ENCODE measurements at places on chromosomes 12 and 14.

DNA sequence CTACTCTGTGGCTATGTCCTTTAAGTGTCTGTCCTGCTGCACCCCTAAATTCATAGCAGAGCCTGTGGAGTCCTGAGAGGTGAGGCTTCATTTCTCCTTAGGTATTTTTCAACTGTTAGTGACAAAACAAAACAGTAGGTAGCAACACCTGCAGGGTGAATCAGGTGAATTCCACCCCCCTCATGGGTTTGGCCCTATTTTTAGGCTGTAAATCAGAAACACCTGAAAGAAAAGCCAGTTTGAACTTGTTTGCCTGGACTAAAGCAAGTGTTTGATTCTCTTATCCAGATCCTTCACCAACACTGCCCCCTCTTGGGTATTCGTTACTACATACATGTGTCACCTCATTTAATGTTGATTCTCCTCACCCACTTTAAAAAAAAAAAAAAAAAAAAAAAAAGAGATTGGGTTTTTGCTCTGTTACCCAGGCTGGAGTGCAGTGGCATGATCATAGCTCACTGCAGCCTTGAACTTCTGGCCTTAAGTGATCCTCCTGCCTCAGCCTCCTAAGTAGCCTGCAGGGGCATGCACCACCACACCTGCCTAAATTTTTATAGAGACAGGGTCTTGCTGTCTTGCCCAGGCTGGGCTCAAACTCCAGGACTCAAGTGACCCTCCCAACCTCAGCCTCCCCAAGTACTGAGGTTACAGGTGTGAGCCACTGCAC is 10.3 kb downstream of the TBPL2 start:
- DNase-seq = no peak

GRCh38 chr12:27870939-27871338 is 90.9 kb upstream of the MANSC4 start:
- no peak for DNase-seq

DNA sequence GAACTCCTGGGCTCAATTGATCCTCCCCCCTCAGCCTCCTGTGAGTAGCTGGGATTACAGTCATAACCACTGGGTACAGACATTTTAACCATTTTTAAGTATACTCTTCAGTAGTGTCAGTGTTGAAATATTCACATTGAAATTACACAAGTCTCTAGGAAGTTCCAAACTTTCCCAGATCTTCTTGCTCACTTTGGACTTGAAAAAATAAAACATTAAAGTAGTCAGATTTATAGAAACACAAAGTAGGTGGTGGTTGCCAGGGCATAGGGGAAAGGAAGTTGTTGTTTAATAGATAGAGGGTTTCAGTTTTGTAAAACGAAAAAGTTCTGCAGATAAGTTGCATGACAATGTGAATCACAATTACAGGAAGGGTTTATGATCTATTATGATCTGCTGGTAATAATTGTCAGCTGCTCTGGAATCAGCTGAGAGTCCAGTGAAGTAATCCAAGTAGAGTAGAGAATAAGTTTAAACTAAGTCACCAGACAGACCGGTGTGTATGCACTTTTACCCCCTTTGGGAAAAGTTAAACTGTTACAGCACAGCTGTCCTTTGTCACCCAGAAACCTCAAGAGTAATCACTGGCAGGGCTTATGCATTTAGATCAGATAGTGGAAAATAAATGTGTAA is 27.4 kb downstream of the PCNX1 start:
- no peak for DNase-seq

DNA sequence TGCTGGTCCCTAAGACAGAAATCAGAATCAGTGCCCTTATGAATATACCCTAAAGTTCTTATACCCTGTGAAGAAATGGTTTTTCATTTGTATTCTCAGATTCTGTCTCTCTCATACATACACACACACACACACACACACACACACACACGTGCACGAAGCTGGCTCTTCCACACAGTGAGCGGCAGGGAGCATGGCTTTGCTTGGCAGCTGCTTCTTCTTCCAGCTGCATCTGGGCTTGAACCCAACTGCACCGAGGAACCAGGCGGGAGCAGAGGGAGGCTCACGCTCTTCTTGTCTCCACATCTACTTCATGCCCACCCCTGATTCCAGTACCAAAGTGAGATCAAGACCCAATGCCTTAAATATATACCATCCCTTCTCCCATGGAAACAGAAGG is 19.4 kb downstream of the GRIN2B start:
- no peak for DNase-seq

DNA sequence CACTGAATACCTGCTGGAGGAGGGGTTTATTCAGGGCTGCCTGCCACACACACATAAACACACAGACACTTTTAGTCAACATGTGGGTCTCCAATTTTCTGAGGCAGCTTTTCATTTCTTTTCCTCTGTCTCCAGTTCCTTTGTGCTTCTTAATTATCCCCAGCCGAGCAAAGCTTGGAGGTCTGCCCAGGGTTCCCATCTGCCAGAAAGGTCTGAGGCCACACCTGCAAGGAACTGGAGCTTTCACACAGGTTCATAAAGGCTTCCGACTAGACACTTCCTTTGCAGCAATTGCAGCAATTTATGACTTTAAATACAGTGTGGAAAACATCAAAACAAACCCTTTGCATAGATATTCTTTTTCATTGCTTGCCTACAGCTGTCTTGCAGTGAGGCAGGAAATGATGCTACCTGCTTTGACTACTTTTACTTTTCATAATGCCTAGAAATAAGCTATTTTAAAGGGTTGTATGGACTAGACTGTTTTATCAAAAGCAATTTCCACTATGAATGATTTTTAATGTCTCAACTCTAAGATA is 1318.9 kb downstream of the AACS start:
- DNase-seq = no peak

- no peak for DNase-seq
Measured at GRCh38 chr14:35034440-35034833, 11.6 kb upstream of the FAM177A1 start.

DNA sequence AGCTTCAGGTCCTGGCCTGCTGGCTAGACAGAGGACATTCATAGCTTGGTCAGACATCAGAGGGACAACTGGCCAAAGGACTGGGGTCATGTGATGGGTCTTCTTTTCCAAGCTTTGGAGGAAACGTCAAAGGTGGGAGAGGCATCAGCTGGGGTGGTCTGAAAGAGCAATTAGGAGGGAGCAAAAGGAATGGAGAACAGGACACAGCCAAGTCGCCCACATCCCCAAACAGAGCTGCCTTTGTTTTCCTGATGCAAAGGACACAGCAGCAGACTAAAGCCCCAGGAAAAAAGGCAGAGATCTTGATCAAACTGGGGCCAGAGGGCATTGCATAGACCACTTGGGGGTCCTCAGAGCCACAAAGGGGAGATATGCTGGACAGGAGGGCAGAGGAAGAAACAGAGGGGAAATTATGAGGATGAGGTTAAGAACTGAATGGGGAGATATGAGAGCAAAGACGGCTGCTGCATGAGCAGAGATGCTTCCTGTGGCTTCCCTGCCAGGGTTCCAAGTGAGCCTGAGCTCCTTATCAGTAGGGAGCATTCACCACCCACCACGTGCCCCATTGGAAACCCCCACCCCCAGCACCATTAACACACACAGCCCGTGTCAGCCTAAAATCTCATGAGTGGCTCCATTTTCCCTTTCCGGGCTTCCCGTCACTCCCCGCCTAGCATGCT is 62.4 kb downstream of the ANO2 start:
- no peak for DNase-seq

DNA sequence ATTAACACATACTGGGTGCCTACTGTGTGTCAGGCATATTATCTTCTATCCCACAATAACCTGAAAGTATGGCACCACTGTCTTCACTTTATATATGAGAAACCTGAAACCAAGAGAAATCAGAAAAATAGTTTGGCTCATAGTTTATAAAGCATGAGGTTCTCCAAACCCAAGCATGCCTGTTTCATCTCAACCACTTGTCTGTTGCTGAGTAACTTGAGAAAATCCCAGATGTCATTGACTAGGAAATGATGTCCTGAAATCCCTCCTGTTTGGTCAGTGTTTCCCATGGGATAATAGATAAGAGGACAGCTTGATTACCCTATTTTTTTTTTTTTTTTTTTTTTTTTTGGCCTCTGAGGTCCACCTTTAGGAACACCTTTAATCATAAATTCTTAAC is 2.6 kb upstream of the IFNG-AS1 start:
- no peak for DNase-seq
